Keratinocyte (primary cell): ENCODE measurements at places on chromosomes 4 and X.

DNA sequence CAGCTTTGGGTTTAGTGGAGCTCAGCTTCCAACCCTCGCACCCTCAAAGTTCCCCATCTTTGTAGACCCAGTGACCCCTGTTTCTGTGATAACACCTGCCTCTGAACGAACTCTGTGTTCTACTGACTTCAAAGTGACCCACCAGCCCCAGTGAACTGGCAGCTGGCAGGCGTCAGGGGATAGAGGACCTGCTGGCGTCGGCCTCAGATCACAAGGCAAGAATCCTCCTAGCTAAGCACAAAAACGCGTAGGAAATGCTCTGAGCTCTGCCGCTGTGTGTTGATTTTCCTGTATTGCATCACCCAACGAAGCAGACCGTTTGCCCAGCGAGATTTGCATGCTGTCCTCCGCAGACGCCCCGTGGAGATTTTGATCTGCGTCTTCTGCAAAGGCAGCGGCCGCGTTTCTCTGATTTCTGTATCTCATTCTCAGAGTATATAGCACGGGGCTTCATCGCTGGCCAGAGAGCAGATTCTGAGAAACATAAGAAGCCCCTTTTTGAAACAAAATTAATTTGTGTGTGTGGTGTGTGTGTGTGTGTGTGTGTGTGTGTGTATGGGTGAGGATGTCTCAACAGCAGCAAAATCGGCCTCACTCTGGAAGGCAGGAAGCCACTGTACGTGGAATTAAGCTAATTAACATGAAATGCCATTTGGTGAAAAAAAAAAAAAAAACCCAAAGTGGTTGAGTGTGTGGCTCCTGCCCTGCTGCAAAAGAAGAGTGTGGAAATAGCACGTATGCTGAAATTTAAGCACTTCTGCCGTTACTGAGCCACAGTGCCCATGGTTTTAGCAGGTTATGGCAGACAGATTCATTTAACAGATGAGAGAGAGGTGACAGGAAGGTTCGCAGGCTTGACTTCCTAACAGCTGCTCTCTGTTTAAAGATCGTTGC lies 29.2 kb upstream of the ASMTL start:
- no peaks in the 10 kb centered on the region for H3K4me1 ChIP-seq
- no peaks in the 10 kb centered on the region for H3K36me3 ChIP-seq
- no peak for DNase-seq
- H3K4me3 ChIP-seq: no peak overlapping the region
- no peak overlapping the region for H3K27ac ChIP-seq

GRCh38 chr4:177225605-177226004 lies 84.1 kb upstream of the NEIL3 start:
- no peak overlapping the region for H3K27ac ChIP-seq
- DNase-seq: no peak
- no peaks in the 10 kb centered on the region for H3K27me3 ChIP-seq
- no peaks in the 10 kb centered on the region for H3K36me3 ChIP-seq
- no peaks in the 10 kb centered on the region for H3K4me1 ChIP-seq

- no peak for DNase-seq
- peaks cover 4% of the 10 kb centered on the region for H3K36me3 ChIP-seq
- H3K4me1 ChIP-seq: peaks cover 18% of the 10 kb centered on the region
- H3K4me3 ChIP-seq: peak overlapping the region; percentile 99
- no peaks in the 10 kb centered on the region for H3K27me3 ChIP-seq
These were observed 553 bp upstream of the MED28 start for GRCh38 chr4:17613761-17614415.

- DNase-seq: no peak
- H3K4me3 ChIP-seq: no peak overlapping the region
- H3K27ac ChIP-seq: no peak overlapping the region
- H3K4me1 ChIP-seq: no peaks in the 10 kb centered on the region
These were observed 44.0 kb upstream of the EOLA2 start for GRCh38 chrX:149982310-149982709.

GRCh38 chr4:7428261-7429068 lies 6.3 kb downstream of the PSAPL1 start:
- DNase-seq: no peak
- H3K27me3 ChIP-seq: peaks cover 6% of the 10 kb centered on the region
- H3K4me3 ChIP-seq: no peak overlapping the region
- H3K27ac ChIP-seq: no peak overlapping the region
- peaks cover 9% of the 10 kb centered on the region for H3K4me1 ChIP-seq
- no peaks in the 10 kb centered on the region for H3K36me3 ChIP-seq

DNA sequence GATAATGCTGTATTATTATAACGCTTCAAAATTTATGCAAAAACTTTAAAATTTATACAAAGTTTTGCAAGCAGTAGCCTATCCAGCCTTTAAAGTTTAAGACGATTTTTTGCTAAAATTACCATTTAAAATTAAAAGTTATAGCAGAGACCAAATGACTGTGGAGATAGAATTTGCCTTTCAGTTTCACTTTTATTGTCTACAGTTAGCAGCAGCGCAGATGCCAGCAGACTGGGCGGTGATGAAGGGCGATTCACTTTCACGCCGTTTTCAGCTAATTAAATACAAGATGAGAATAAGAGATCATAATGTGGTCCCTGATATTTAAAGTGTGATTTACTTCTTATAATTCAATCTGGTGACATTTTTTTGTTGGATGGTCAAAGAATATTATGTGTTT lies 1381.5 kb upstream of the ADGRL3 start:
- DNase-seq: no peak
- no peaks in the 10 kb centered on the region for H3K36me3 ChIP-seq
- no peaks in the 10 kb centered on the region for H3K4me1 ChIP-seq

- no peak for DNase-seq
- H3K27ac ChIP-seq: no peak overlapping the region
- peaks cover 2% of the 10 kb centered on the region for H3K36me3 ChIP-seq
These were observed 21.6 kb downstream of the CFAP97 start for GRCh38 chr4:185182239-185182638.

- no peaks in the 10 kb centered on the region for H3K36me3 ChIP-seq
- no peak for DNase-seq
- peaks cover 35% of the 10 kb centered on the region for H3K27me3 ChIP-seq
- H3K4me3 ChIP-seq: peak overlapping the region; percentile 10
These were observed 1.2 kb downstream of the ARHGAP6 start for GRCh38 chrX:11664211-11665167.

- no peaks in the 10 kb centered on the region for H3K4me1 ChIP-seq
- H3K27ac ChIP-seq: no peak overlapping the region
- DNase-seq: no peak
- peak overlapping the region; percentile 34 for H3K4me3 ChIP-seq
These were observed 113.6 kb upstream of the TEX13C start for GRCh38 chrX:125205918-125206665.
